ENCODE measurements at places on chromosomes 5 and 9.

DNA sequence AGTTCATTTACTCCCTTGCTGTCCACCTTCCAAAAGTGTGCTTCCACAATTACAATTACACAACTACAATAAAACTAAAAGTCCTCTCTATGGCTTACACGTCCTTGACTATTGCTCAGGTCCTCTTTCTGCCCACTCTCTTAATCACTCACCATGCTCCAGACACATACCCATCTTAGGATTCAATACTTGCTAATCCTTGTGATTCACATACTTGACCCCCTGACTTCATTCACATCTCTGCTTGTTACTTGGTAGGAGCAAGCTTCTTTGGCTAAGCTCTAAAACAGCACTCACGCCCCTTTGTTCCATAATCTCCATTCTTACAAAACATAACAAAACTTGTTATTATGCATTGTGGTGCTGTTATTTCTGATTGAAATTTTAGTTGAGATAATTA lies 215.8 kb downstream of the EDIL3 start:
- H3K27ac ChIP-seq = no peak overlapping the region
- no peak overlapping the region for H3K4me3 ChIP-seq
- H3K4me1 ChIP-seq = no peaks in the 10 kb centered on the region
- H3K27me3 ChIP-seq = no peaks in the 10 kb centered on the region
- DNase-seq = no peak
- H3K36me3 ChIP-seq = no peaks in the 10 kb centered on the region

- no peak for DNase-seq
- no peak overlapping the region for H3K27ac ChIP-seq
- H3K4me3 ChIP-seq = no peak overlapping the region
- H3K4me1 ChIP-seq = no peaks in the 10 kb centered on the region
- H3K27me3 ChIP-seq = no peaks in the 10 kb centered on the region
Measured at GRCh38 chr5:140595538-140596300, 31.1 kb downstream of the SLC35A4 start.

- no peak overlapping the region for H3K4me3 ChIP-seq
- no peak overlapping the region for H3K27ac ChIP-seq
- DNase-seq = no peak
Measured at GRCh38 chr5:50968356-50969149, 302.1 kb downstream of the PARP8 start.

GRCh38 chr9:137760426-137760825 lies 117.2 kb upstream of the CACNA1B start:
- peaks cover 37% of the 10 kb centered on the region for H3K36me3 ChIP-seq
- H3K4me1 ChIP-seq = peaks cover 5% of the 10 kb centered on the region
- no peaks in the 10 kb centered on the region for H3K27me3 ChIP-seq
- H3K27ac ChIP-seq = no peak overlapping the region
- no peak overlapping the region for H3K4me3 ChIP-seq
- DNase-seq = no peak

GRCh38 chr5:118069452-118069851 lies 918.9 kb downstream of the DTWD2 start:
- no peak overlapping the region for H3K27ac ChIP-seq
- no peaks in the 10 kb centered on the region for H3K27me3 ChIP-seq
- DNase-seq = no peak
- H3K4me3 ChIP-seq = no peak overlapping the region
- no peaks in the 10 kb centered on the region for H3K4me1 ChIP-seq
- no peaks in the 10 kb centered on the region for H3K36me3 ChIP-seq

- H3K4me3 ChIP-seq = no peak overlapping the region
- no peak for DNase-seq
- no peak overlapping the region for H3K27ac ChIP-seq
- no peaks in the 10 kb centered on the region for H3K27me3 ChIP-seq
- no peaks in the 10 kb centered on the region for H3K36me3 ChIP-seq
Measured at GRCh38 chr5:122145906-122146305, 16.6 kb downstream of the ZNF474 start.

GRCh38 chr5:28253431-28253830 lies 1215.0 kb upstream of the CDH9 start:
- DNase-seq = no peak
- no peak overlapping the region for H3K4me3 ChIP-seq
- no peak overlapping the region for H3K27ac ChIP-seq
- no peaks in the 10 kb centered on the region for H3K27me3 ChIP-seq
- H3K4me1 ChIP-seq = no peaks in the 10 kb centered on the region

- no peak overlapping the region for H3K27ac ChIP-seq
- no peaks in the 10 kb centered on the region for H3K36me3 ChIP-seq
- no peak overlapping the region for H3K4me3 ChIP-seq
Measured at GRCh38 chr9:107972346-107972745, 482.8 kb upstream of the KLF4 start.

- DNase-seq = no peak
- H3K36me3 ChIP-seq = no peaks in the 10 kb centered on the region
- H3K27ac ChIP-seq = no peak overlapping the region
- H3K4me3 ChIP-seq = no peak overlapping the region
Measured at GRCh38 chr5:169165052-169165451, 135.9 kb downstream of the SLIT3 start.

DNA sequence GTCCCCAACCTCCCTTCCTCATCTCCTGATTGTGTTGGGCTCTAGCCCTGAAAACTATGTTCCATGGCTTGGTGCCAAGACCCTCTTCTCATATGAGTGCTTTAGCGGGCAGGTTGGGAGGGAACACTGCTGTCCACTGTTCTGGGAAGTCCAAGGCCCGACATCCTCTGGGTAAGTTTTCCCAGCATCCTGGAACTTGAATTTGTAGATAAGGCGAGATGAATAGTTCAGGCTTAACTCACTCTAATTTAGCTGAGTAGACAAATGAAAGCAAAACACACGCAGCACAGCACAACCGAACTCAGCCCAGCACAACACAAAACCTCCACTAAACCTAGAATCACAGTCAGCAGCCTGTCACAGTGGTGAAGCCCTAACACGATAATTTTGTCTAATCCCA lies 95.3 kb upstream of the SLC28A3 start:
- no peak for DNase-seq
- no peaks in the 10 kb centered on the region for H3K27me3 ChIP-seq
- no peak overlapping the region for H3K4me3 ChIP-seq
- no peaks in the 10 kb centered on the region for H3K4me1 ChIP-seq
- no peak overlapping the region for H3K27ac ChIP-seq

- H3K4me3 ChIP-seq = no peak overlapping the region
- H3K27me3 ChIP-seq = no peaks in the 10 kb centered on the region
- no peaks in the 10 kb centered on the region for H3K36me3 ChIP-seq
- DNase-seq = no peak
- H3K4me1 ChIP-seq = peaks cover 6% of the 10 kb centered on the region
Measured at GRCh38 chr5:39580702-39581453, 156.1 kb upstream of the DAB2 start.

- DNase-seq = no peak
- H3K36me3 ChIP-seq = no peaks in the 10 kb centered on the region
- no peaks in the 10 kb centered on the region for H3K27me3 ChIP-seq
- H3K4me3 ChIP-seq = no peak overlapping the region
Measured at GRCh38 chr9:72564479-72565281, 43.3 kb downstream of the TMC1 start.

- H3K27me3 ChIP-seq = no peaks in the 10 kb centered on the region
- no peak overlapping the region for H3K4me3 ChIP-seq
- H3K4me1 ChIP-seq = peaks cover 18% of the 10 kb centered on the region
- no peaks in the 10 kb centered on the region for H3K36me3 ChIP-seq
Measured at GRCh38 chr5:140349244-140349643, 2.8 kb upstream of the HBEGF start.

DNA sequence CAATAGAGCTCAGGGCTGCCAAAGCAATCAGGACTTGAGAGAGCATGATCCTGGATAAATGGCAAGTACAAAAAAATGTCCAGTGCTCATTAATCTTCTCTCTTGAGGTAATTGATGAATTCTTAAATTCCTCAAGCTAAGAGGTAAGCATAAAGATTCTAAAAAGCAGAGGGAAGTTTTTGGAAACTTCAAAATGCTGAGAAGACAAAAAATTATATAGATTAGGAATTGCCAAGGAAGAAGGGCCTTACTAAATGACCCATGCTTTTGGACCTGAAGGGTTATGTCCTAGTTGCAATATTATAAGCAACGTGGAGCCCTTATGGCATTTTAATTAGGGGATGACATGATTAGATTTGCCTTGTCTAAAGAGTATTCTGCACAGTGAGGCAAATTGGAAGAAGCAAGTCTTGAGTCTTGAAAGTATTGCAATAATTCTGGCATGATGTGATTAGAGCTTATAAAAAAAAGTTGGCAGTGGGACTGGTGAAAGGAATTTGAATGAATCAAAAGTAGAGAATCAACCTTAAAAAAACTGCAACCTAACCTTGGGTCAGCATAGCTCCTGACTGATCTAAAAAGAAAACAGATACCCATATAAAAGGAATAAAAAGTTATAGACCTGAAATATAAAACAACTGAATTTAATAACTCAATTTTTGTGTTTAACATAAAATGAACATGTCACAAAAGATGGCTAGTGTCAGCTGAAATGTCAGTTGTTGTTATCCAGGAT lies 323.8 kb upstream of the ARRDC3 start:
- DNase-seq = no peak
- no peak overlapping the region for H3K4me3 ChIP-seq
- no peaks in the 10 kb centered on the region for H3K27me3 ChIP-seq
- no peaks in the 10 kb centered on the region for H3K36me3 ChIP-seq

DNA sequence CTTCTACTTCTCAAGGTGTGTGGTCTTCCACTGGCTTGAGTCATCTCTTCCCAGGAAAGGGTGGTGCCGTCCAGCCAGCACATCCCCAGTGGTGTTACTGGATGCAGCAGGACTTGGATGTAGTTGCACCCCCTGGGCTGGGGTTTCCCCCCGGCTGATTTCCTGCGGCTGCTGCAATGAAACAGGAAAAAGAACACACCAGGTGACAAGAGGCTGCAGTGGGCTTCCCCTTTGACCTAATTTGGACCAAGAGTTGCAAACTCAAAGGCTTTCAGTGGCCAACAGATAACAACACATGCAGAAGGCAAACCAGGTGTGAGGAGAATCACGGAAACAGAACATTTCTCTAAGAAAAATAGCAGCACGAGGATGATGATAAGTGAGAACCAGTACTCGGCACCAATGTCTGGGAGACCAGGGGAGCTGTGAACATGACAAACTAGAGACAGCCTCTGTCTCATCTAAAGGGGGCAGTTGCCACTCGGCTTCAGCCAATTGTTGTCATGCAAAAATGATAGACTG lies 83.7 kb downstream of the PDE6A start:
- no peaks in the 10 kb centered on the region for H3K27me3 ChIP-seq
- H3K36me3 ChIP-seq = no peaks in the 10 kb centered on the region
- H3K27ac ChIP-seq = no peak overlapping the region
- H3K4me3 ChIP-seq = no peak overlapping the region
- H3K4me1 ChIP-seq = peaks cover 13% of the 10 kb centered on the region
- no peak for DNase-seq

- no peaks in the 10 kb centered on the region for H3K4me1 ChIP-seq
- no peaks in the 10 kb centered on the region for H3K36me3 ChIP-seq
- DNase-seq = no peak
- no peaks in the 10 kb centered on the region for H3K27me3 ChIP-seq
- H3K27ac ChIP-seq = no peak overlapping the region
Measured at GRCh38 chr9:107480386-107480789, 9.2 kb downstream of the KLF4 start.

- no peaks in the 10 kb centered on the region for H3K36me3 ChIP-seq
- H3K4me3 ChIP-seq = peak overlapping the region; percentile 67
- no peaks in the 10 kb centered on the region for H3K27me3 ChIP-seq
- peaks cover 6% of the 10 kb centered on the region for H3K4me1 ChIP-seq
- no peak overlapping the region for H3K27ac ChIP-seq
- DNase-seq = peak; percentile 72
Measured at GRCh38 chr5:180090098-180090768, 18.7 kb upstream of the RNF130 start.

DNA sequence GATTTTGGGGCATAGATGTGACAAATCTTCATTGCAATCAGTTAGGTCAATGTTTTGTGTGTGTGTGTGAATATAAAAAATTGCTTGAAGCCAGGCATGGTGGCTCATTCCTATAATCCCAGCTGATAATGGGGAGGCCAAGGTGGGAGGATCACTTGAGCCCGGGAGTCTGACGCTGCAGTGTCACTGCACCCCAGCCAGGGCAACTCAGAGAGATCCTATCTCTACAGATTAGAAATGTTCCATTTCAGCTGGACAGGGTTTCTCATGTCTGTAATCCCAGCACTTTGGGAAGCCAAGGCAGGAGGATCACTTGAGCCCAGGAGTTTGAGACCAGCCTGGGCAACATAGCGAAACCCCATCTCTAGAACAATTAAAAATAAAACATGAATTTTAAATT lies 11.5 kb downstream of the OR2V2 start:
- H3K27me3 ChIP-seq = no peaks in the 10 kb centered on the region
- peaks cover 22% of the 10 kb centered on the region for H3K4me1 ChIP-seq
- H3K4me3 ChIP-seq = no peak overlapping the region

- H3K27me3 ChIP-seq = no peaks in the 10 kb centered on the region
- DNase-seq = no peak
- no peaks in the 10 kb centered on the region for H3K36me3 ChIP-seq
- H3K4me3 ChIP-seq = no peak overlapping the region
- no peak overlapping the region for H3K27ac ChIP-seq
- no peaks in the 10 kb centered on the region for H3K4me1 ChIP-seq
Measured at GRCh38 chr9:134811673-134812342, 68.8 kb upstream of the FCN2 start.

- no peaks in the 10 kb centered on the region for H3K4me1 ChIP-seq
- H3K36me3 ChIP-seq = no peaks in the 10 kb centered on the region
- no peaks in the 10 kb centered on the region for H3K27me3 ChIP-seq
- no peak overlapping the region for H3K4me3 ChIP-seq
- no peak overlapping the region for H3K27ac ChIP-seq
Measured at GRCh38 chr5:77945874-77946273, 169.7 kb upstream of the TBCA start.

GRCh38 chr5:82747986-82748385 lies 329.2 kb downstream of the TMEM167A start:
- H3K4me1 ChIP-seq = peaks cover 6% of the 10 kb centered on the region
- H3K4me3 ChIP-seq = no peak overlapping the region
- H3K27ac ChIP-seq = no peak overlapping the region
- no peaks in the 10 kb centered on the region for H3K36me3 ChIP-seq
- no peak for DNase-seq

DNA sequence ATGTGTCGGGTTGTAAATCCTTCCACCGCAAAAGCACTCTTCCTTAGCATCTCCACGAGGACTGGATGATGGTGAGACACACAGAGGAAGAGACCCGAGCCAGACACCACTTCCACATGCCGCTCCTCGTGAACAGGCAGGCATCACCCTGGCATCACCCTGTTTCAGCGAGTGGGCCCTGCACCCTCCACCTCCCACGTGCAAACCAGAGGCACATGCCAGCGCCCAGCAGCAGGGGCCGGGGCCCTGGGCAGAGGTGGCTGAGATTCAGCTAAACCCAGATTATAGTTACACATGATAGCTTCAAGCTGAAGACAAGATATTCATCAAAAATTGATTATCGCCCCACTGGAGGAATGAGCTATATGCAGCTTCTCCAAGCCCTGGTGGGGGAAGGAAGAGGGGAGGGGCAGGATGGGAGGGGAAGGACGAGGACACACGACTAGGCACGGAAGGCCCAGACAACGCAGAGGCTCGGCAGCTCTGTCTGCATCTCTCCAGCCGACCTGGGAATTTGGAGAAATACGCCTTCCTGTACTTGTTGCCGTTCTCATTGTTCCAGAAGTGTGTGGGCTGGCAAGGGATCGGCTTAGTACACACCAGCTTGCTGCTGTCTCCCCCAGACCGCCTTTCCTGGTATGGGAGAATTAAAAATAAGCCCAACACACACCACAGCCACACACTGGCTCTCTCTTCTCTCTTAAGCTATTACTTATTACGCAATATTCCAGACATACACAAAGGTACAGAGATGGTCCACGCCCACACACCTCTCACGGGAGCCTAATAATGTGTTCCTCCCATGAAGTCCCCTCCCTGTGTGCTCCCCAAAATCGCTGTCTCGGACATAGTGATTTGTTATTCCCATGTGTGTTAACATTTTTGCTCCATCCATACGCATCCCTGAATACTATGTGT lies 50.4 kb upstream of the ZNF354A start:
- no peak for DNase-seq
- H3K36me3 ChIP-seq = no peaks in the 10 kb centered on the region
- H3K27me3 ChIP-seq = no peaks in the 10 kb centered on the region
- no peak overlapping the region for H3K4me3 ChIP-seq
- H3K4me1 ChIP-seq = no peaks in the 10 kb centered on the region
